ENCODE measurements at places on chromosomes 3 and 15. TPM values are rescaled to one million over a fixed set of nuclear protein-coding genes. Genes with fewer than 3 reads are reported as not detected.
A peak's percentile ranks its signal among the peaks of the same experiment; 100 is the strongest.

CDC25A gene
- total RNA-seq: 2.2 TPM

SCAANT1 gene
- not detected for total RNA-seq

BCHE gene
- 9.2 TPM for total RNA-seq

TMEM44 gene
- 7.4 TPM for total RNA-seq

ZNF80 gene
- not detected for total RNA-seq

EBLN2 gene
- total RNA-seq: 6.4 TPM

DNA sequence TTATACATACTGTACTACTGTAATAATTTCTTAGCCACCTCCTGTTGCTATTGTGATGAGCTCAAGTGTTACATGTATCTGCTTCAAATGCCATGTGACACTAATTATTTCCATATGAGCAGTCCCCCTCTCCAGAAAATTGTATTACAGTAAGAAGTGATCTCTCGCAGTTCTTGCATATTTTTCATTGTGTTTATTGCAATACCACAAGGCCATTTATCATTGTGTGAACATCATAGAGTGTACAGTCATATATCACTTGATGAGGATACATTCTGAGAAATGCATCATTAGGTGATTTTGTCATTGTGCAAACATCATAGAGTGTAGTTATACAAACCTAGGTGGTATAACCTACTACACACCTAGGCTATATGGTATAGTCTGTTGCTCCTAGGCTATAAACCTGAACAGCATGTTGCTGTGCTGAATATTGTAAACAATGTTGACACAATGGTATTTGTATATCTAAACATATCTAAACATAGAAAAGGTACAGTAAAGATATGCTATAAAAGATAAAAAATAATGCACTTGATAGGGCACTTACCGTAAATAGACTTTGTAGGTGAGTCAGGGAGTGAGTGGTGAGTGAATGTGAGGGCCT is 189.6 kb upstream of the MLF1 start:
- DNase-seq: no peak

DNA sequence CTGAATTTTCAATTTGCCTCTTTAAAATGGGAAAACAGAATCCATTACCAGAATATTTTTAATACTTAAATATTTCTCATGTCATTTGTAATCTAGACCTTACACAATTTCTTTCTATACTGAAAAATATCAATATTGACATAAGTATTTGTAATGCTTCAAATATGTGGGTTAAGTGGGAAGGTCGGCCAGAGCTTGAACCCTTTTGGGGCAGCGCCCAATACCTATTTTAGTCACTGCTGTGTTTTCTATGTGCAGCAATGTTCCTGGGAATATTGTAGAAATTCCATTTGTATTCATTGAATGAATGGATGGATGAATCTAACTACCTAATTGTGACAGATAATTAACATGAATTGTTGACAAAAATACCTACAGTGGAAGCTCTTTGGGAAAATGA is 459.7 kb upstream of the ZNF717 start:
- no peak for DNase-seq

DNA sequence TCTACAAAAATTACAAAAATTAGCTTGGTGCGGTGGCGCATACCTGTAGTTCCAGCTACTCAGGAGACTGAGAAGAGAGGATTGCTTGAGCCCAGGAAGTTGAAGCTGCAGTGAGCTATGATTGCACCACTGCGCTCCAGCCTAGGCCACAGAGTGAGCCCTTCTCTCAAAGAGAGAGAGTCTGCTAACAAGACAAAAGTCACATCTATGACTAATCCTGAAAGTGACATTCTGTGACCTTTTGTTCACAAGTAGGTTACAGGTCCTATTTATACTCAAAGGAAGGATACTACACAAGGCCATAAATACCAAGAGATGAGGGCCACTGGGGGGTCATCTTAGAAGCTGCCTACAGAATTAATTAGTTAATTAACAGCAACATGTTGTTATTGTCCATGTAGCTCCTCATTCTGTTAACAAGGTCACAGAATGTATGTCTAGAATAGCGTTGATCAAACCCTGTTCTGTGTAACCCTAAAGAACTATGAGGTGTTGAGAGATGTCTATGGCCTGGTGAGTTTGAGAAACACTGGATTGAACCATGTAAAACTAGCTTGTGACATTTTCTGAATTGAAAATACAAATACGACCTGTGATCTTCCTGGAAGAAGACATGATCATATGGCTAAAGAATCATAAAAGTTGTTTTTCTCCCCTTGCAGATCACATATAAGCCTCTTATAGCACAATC is 97.0 kb downstream of the SAMMSON start:
- DNase-seq: no peak

DNA sequence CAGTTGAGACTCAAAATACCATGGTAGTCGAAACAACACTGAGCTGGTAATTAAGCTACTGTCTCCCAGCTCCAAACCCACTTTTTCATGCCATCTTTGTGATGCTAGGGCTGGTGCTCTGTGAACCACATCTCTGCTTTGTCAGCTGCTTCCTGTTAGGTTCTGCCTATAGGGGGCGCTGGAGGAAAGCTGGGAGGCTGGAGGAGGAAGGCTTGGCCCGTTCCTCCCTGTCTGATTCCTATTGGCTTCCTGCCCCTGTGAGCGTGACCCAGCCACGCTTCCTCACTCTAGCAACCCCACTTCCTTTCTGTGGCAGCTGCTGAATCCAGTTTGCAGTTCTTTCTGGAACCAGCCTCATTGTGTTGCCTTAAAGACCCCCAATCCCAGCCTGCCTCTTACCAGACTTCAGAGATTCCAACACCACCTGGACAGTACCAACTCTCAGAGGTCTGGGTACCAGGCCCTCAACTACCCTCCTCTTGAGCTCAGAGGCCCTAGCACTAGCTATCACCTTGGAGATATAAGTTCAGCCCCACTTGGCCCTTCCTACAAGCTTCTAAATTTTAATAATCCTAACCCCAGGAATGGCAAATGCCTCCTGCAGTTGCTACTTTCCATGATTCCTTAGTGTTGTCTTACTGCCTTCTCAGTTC is 120.9 kb downstream of the ERC2 start:
- peak; percentile 19 for DNase-seq

DNA sequence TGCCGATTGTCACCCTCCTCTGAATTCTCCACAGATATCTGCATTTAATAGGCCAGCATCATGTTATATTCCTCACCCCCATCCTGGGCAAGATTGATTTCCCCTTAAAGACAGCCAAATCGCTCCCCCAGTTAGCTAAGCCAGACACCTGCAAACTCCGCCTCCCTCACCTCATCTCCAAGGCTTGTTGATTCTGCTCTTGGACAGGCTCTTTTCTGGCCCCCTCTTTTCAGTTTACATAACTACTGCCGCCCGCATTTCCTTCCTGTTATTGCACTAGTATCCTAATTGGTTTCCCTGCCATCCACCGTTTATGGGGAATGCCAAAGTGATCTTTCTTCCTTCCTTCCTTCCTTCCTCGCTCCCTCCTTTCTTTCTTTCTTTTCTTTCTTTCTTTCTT is 214.7 kb upstream of the MRPL3 start:
- no peak for DNase-seq

All from adrenal gland (tissue), 19 donors.